ENCODE measurements at places on chromosomes 3 and 15.
A peak's percentile ranks its signal among the peaks of the same experiment; 100 is the strongest.

GRCh38 chr15:66588537-66588936 is 22.7 kb upstream of the LCTL start:
- DNase-seq = no peak

DNA sequence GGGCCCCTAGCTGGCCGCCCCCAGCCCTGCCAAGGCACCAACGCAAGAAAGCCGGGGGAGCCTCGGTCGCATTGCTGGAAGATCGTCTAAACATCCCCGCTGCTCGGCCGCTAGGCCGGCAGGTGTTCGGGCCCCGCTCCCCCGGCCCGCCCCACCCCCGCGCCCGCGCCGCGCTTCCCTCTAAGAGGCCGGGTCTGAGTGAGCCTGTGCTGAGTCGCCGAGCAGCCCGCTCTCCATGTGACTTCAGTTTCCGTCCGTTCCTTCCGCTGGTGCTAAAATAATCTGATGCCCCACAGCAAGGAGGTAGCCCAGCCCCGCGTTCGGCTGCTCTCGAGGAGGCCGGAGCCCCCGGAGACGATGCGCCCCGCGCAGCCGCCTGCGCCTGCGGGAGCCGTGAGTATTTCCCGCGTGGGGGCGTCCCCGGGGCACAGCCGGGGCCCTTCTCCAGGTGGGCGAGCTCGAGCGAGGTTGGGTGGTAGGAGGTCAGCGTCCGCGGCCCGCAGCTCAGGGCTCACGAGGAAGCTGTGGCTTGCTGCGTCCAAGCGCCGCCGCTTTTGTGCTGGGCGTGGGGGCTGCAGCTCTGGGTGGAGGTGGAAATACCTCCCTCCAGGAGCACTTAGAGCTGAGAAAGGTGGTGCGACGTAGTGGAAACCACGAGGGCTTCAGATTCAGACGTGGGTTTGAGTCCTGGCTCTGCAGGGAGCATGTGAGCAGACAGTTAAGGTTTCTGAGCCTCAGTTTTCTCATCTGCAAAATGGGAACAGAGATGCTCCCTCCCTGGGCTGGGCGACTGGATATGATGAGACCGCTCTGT is at the start of gene NRROS:
Gene NRROS, plus strand, starts transcription at position 212 of the 814 bp plus-strand sequence. CDS start 14,846 bp downstream, outside the sequence.
- DNase-seq = peak; percentile 33

- no peak for DNase-seq
These were observed 964 bp upstream of the NCKIPSD start for GRCh38 chr3:48686538-48687219.

- no peak for DNase-seq
These were observed 665 bp downstream of the PIGB start for GRCh38 chr15:55319537-55320237.

DNA sequence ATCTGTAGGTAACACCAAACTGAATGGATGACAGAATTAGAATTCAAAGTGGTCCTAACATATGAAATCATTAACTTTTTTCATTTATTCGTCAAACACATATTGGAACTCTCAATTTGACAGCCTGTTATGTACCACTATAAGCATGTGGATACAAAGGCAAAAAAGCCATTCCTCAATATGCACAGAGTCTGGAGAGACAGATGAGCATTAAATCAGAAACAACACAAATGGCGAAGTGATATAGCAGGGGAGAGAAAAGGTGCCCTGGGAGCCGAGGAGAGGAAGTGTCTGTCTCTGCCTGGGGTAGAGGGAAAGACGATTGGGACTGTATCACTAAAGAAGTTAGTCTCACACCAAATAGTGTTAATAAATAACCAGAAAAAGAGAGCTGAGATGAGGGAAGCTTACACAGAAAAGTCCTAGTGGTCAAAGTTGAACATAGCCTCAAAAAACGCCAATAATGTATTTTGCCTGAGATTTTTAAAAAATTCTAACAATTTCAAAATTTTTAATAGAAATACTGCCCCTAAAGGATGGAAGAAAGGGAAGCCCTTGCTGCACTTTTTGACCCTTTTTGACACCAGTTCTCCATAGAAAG is 417.5 kb downstream of the TUSC7 start:
- DNase-seq = no peak

DNA sequence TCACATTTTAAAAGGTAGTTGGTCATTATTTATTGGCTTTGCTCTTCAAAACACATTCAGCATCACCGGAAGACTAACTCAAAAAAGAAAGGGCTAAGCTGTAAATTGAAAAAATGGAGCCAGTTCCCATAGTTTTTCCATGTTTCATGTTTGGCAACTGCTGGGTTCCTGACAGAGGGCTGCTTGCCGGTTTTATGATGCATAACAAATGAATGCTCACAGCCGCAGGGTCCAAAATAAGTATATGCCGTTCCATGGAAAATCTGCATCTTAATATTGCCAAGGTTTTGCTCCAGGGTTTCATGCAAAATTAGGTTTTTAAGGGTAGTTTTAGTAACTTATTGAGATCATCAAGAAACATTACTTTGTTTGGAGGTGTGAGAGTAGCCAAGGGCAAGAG is 15.8 kb downstream of the SLC12A1 start:
- no peak for DNase-seq

GRCh38 chr3:67044295-67044694 is 46.2 kb downstream of the KBTBD8 start:
- DNase-seq = no peak

- DNase-seq = no peak
These were observed 12.4 kb downstream of the MOBP start for GRCh38 chr3:39479701-39480414.

- DNase-seq = no peak
These were observed 66.1 kb upstream of the NPHP3 start for GRCh38 chr3:132788301-132788671.

- no peak for DNase-seq
These were observed 14.3 kb upstream of the IL20RB start for GRCh38 chr3:136943436-136943835.

GRCh38 chr15:99345832-99346462 is 94.7 kb downstream of the LRRC28 start:
- no peak for DNase-seq

DNA sequence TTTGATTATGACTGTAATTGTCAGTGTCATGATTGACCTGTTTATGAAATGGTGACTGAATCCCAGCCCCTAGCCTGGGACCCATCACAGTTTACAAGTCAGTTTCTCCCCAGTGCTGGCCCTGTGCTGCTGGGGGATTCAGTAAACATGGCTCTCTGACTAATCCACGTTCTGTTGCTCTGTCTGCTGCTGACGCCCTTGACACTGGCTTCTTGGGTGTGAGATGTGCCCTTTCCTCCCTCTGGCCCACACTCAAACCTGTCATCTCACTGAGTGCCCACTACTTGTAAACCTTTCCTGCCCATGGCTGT is 84.2 kb downstream of the COL6A5 start:
- no peak for DNase-seq

GRCh38 chr3:195150181-195151118 is 120.5 kb downstream of the XXYLT1 start:
- DNase-seq = no peak

- DNase-seq = no peak
These were observed 66.0 kb downstream of the GOLIM4 start for GRCh38 chr3:168029705-168030104.

DNA sequence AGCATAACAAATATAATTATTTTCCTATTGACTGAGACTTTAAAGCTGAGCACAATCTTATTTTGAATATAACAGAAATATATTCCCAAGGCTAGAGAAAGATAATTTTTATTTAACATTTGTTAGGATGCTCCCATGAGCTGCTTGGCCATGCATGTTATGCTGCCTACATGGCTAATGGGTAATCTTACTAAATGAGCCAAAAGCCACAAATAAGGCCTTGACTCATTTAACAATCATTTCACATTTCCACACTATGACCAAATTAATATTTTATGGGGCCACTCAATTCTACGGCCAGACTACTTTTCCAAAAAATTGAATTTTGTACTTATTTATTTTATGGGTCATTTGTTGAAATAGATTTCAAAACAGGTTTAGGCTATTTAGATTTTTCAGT is 141.7 kb downstream of the MEIS2 start:
- DNase-seq = no peak

DNA sequence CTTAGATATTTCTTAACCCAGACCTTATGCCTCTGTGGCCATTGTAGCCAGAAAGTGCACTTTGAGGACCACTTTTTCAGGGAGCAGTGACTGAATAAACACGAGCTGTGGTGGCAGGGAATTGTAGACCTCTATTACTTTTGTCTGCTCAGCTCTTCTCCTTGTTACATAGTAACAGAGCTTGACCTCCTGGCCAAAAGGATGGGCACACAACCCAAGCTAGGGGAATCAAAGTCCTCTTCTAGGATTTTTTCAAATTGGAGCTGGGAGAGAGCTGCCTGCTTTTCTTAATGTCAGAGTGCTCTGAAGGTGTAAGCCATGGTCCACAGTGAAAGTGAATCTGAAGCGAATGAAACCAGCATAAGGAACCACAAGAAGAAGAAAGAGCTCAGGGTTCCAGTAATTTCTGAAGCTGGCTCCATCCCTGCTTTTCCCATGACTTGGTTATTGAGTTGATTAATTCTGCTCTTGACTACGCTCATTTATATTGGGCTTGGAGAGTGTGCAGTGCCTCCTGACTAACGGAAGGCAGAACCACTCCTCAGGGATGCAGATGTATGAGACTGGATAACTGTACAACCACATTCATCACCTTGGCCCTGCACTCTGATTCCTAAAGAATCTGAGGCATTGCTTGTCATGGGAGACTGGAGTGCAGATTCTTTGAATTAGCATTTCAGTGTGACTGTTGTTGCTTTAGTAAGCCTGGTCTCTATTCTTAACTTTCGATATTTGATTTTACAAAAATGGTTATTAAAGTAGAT is 60.9 kb downstream of the TLNRD1 start:
- no peak for DNase-seq

DNA sequence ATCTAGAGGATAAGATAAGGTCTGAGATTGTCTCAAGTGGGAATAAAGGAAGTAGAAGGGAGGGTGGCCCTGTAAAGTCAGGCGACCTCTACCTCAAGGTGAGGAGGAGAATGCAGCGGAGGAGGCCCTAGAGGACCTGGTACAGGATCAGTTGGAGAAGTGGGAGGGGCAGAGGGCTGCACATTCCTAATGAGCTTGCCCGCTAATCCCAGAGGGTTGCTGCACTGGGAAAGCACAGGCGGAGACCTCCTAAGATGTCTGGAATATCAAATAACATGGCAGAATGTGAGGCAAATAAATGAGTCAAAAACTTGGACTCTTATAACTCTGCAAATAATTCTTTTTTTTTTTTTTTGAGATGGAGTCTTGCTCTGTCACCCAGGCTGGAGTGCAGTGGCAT is 30.2 kb upstream of the VPS8 start:
- DNase-seq = no peak

DNA sequence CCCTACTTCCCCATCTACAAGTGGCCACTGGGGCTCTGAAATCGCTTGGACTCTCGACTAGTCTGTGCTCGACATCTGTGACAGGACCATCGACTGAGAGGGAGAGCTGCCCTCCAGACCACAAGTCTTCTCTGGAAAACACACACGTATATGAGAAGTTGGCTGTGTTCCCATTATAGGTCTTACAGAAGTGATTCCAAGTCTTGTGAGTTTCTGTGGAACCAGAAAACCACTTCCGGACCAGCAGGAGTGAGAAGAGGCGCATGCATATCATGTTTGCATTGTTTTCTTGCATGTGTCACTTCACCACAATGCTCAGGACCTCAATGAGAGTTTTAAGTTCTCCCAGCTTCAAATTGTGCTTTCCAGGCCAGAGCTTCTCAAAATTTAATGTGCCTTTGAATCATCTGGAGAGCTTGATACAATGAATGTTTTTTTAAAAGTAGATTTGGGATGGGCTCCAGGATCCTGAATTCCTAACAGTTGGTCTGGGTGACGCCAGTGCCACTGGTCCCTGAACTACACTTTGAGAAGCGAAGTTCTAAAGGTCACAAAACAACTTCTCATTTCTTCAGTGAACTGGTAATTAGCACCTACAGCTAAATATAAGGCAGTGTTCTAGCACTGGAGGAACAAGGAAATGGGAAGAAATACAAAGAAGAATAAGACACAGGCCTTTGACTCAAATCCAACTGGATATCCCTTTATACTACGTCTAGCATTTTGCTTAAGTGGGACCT is 15.7 kb downstream of the LIPC start:
- no peak for DNase-seq

DNA sequence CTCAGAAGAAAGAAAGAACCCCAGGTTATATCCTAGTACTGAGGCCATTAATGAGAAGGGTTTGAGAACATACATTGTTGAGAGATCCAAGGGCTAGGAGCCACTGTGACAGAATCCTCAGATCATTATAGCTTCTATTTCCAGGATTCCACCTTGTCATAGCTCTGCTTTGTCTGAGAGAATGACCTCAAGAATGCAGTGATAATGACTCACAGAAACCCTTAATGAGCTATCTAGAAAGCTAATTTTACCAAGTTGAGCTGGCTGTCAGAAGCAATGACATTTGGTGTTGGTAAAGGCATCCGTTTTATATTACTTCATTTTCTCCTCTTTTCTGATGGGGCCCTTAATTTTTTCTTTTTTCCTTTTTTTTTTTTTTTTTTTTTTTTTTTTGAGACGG is 10.9 kb downstream of the TRIP4 start:
- no peak for DNase-seq

DNA sequence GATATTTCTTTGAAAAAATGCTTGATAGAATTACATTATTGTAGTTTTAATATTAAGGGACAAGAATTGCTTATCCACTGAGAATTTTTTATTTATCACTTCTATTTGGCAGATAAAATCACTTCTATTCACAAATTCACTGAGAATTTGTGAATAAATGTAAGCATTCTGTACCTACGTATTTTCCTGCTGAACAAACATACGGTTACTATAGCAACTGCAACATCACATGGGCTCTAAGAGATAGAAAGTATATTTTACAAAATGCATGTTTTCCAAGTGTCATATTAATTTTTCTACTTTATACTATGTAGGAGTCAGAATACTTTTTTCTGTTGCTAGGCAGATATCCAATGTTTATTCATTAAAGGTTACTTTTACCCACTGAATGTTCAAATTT is 166.2 kb downstream of the ZIC1 start:
- no peak for DNase-seq

- no peak for DNase-seq
These were observed 5.2 kb upstream of the NOX5 start for GRCh38 chr15:69009341-69009740.

DNA sequence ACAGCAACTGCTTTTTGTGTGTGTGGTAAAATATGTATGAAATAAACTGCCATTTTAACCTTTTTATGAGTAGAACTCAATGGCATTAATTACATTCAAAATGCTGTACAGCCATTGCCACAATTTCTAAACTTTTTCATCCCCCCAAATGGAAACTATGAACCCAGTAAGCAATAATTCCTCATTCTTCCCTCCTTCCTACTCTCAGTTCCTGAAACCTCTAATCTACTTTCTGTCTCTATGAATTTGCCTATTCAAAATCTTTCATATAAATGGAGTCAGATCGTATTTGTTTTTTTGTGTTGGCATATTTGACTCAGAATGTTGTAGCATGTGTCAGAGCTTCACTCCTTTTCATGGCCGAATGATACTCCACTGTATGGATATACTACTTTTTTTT is 5.3 kb upstream of the BLM start:
- no peak for DNase-seq

DNA sequence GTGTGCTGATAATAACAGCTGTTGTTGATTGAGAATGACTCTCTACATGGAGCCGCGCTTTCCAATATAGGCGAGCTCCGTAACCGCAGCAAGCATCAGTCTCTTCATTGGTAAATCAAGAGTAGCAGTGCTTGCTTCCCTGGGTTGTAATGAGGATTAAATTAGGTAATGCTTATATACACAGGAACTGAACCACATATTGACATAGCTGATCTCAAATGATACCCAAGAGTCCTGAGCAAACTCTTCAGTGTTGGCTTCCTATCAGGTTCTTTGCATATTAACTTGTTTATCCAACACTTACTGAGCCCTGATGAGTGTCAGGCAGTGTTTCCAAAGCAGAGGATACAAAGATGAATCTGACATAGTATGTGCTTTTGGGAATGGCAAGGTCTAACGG is 46.4 kb upstream of the SLCO3A1 start:
- DNase-seq = no peak
